NCI-H1694 (cell line): ENCODE measurements at places on chromosomes 2 and 18.

DNA sequence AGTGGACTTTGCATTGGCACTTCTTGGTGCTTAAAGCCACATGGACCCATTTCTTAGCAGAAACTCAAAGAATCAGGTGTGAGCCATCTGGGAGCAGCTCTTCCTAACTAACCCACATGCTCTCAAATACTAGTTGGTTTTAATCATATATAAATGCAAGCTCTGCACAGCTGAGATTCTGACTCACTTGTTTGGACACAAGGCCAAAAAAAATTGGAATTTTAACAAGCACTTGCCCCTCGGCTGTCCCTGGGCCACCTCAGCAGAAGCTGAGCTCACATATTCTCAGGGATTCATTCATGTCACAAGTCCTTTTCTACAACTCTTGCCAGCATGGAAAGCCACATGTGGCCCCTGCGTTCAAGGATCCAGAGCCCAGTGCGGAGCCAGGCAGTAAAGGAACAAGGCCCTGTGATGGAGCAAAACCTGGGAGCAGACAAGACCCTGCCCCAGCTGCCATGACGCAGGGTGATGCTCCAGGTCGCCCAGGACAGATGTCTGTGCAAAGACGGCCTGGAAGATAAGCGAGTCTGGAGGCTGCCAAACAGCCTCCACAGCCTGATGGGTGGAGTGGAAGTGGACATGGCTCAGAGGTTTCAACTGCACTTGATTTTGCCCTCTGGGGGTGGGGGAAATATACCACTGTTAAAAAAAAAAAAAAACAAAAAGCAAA, 266.5 kb downstream of the EIPR1 start:
- DNase-seq: no peak

DNA sequence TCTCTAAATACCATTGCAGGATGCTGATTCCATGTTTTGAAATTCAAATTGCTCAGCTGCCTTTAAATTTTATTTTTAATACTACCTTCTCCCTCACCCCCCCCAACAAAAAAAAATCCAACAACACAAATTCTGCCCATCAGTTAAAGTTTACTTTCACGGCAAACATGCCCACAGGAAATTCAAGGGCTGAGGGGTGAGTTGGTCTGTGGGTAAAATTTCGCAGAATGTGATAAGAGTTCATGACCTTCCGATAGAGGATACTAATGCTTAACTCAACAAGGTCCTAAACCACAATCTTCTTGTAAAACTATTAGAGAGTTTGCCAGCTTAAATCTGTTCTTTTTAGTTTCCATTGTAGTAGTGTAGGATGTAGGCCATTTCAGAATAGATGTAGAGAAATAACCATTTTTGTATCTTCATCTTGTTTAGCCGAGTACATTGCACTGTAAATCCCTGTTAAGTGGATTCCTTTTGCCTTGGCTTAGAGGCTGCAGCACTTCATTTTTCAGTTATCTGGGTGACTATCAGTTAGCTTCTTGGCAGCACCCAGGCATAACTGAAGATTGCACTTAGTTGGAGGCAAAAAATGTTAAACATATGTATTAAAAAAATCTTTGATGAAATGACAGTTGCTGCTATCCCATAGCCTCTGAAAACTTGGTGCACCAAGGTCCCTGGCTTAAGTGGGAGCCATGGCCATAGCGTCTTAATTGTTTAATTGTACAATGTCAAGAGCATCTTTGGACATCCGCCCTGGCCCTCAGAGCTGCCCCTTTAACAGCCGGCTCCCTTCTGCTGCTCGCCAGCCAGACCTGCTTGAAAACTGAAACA, 232.3 kb downstream of the HAUS1 start:
- no peak for DNase-seq

GRCh38 chr2:220034426-220035130, 407.1 kb downstream of the SLC4A3 start:
- no peak for DNase-seq

GRCh38 chr2:16665748-16666448, at the start of gene CYRIA:
Gene CYRIA (minus strand): TSS chr2:16665834. CDS start chr2:16588119, 77,715 bp downstream.
- DNase-seq: no peak

- no peak for DNase-seq
Measured at GRCh38 chr2:191383486-191383885, 138.3 kb downstream of the MYO1B start.
